SK-N-DZ (cell line): ENCODE measurements at places on chromosomes 2 and 18.

- no peak for DNase-seq
These were observed 27.6 kb downstream of the BCL11A start for GRCh38 chr2:60525899-60526298.

DNA sequence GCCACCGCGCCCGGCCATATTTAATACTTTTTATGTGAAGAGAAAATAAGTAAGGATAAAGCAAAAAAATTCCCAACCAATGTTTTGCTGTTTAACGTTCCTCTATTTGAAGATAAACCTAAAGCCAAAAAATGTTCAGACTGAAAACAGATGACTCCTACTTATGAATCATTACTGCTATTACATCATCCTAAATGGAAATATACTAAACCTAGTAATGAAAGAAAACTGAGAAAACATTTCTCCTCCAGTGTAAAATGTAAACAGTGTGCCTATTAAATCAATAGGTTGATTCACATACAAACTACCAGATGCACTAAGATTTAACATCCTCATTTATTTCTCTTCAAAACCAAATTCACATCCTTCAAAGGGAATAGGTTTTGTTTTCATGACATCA is 43.5 kb downstream of the CWC22 start:
- no peak for DNase-seq

DNA sequence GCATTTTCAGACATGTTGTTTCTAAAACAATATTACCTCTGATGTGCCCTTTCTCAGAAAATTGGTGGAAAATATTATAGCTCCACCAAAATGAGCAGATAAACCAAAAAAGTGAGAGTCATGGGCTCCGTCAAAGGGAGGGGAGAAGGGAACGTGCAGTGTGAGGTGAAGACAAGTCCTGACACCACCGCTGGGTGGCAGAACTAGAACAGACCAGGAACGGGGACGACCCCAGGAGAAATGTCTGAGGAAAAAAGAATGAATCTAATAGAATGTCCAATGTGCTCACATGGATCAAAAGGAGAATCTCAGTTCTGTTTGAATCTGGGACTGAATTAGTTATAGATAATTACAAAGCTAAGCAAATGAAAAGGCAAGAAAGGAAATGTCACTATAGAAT is 22.6 kb upstream of the BCL2 start:
- DNase-seq = peak; percentile 29

DNA sequence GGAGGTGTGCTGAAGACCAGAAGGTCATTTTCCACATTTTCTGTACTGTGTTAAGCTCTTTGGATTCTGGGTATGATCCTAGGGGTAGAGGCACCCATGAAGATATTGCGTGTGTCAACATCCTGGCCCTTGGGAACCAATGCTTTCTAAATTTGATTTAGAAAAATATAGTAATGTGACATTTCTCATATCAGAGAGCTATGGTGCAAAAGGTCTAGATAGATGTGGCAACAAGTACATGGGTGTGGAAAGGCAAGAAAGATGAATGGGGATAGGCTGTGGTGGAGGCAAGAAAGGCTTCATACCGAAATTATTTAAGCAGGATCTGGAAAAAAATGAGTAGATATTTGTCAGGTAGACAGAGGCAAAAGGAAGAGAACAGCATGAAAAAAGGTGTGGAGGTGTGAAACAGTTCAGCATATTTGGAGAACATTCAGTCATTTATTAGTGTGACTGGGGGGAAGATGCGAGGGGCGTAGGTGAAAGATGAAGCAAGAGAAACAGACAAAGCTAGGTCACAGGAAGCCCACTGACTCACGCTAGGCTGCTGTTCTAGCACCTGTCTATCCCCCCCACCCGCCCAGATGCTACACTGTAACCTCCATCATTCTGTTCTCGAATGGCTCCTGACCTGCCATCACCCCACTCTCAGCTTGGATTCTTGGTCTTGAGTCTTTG is 11.7 kb downstream of the DOK1 start:
- no peak for DNase-seq

- no peak for DNase-seq
These were observed 15.9 kb upstream of the SOS1 start for GRCh38 chr2:39136799-39137198.

GRCh38 chr18:38526922-38527321 is 961.3 kb upstream of the CELF4 start:
- no peak for DNase-seq

DNA sequence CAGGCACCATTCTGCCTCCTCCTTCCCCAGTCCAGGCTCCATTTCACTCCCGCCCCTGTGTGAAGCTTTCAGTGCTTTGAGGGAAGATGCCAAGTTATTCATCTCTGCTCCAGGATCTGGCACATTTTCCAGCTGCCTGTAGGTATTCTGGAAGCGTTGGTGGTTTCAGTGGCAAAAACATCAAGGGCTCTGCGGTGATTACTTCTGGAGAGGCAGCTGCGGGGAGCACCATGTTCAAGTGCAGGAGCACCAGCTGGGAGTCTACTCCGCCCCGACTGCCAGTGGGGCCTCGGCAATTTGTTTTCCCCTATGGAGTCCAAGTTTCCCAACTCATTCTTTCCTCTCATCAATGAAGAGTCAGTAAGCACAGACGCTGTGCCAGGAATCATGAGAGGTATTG is 211.7 kb downstream of the CLIP4 start:
- DNase-seq = no peak

DNA sequence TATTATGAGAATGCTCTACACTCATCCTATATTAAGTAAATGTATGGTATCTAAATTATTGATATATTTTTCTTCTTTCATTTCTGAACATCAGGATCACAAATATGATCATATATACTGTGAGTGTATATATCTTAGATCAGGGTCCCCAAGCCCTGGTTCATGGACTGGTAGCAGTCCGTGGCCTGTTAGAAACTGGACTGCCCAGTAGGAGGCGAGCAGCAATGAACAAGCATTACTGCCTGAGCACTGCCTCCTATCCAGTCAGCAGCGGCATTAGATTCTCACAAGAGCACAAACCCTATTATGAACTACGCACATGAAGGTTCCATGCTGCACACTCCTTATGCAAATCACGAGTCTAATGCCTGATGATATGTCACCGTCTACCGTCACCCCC is 1247.1 kb upstream of the NXPH2 start:
- no peak for DNase-seq

DNA sequence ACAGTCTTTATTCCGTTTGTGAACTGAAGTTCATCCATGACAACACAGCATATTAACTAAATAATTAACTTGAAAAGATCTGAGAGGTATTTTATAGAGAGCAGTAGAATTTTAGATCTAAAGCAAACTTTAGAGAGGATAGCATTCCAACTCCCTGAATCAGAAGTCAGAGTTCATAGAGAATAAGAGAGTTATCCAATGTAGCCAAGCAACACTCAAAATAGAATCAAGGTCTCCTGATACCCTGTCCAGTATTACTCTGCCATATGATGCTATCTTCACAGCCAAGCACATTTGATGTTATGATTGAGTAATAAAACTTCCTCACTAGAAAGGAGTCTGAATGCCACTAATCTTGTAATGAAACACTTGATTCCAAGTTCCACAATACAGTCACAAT is 55.5 kb downstream of the RIT2 start:
- no peak for DNase-seq

DNA sequence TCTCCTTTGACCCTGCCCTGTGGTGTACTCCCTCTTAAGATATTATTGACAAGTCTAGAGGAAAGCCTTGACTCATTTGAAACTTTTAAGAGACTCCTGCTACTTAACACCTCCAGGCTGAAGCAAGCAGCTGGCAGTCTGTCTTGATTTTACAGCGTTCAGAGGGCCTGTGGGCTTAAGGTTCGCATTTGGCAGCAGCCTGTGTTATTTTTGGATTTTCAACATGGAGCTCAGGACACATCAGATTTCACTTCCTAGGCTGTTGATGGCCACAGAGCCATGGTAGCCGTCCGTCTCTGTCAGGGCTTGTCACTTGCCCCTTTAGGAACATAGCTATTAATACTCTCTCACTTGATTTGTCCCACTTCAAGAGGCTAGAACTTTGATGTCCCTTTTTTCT is 73.6 kb downstream of the VWA3B start:
- DNase-seq = no peak

GRCh38 chr2:101157272-101157671 is 6.1 kb upstream of the TBC1D8 start:
- DNase-seq = no peak

- no peak for DNase-seq
These were observed 52.1 kb upstream of the LYPD6 start for GRCh38 chr2:149278161-149278871.

GRCh38 chr2:240353086-240353798 is 82.2 kb upstream of the GPC1 start:
- DNase-seq = no peak

GRCh38 chr18:64678048-64678447 is 529.2 kb upstream of the LINC00305 start:
- DNase-seq = no peak

GRCh38 chr18:54263904-54264336 is 5.4 kb upstream of the POLI start:
- no peak for DNase-seq

- DNase-seq = no peak
These were observed 42.1 kb downstream of the PCARE start for GRCh38 chr2:29032189-29032588.

DNA sequence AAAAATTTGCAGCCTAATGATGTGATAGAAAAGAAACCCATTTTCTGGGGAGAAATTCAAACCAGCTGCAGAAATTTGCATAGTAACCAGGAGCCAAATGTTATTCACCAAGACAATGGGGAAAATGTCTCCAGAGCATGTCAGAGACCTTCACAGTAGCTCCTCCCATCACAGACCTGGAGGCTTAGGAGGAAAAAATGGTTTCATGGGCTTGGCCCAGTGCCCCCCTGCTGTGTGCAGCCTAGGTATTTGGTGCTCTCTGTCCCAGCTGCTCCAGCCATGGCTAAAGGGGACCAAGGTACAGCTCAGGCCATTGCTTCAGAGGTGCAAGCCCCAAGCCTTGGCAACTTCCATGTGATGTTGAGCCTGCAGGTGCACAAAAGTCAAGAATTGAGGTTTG is 352.9 kb downstream of the PLCL1 start:
- DNase-seq = no peak

DNA sequence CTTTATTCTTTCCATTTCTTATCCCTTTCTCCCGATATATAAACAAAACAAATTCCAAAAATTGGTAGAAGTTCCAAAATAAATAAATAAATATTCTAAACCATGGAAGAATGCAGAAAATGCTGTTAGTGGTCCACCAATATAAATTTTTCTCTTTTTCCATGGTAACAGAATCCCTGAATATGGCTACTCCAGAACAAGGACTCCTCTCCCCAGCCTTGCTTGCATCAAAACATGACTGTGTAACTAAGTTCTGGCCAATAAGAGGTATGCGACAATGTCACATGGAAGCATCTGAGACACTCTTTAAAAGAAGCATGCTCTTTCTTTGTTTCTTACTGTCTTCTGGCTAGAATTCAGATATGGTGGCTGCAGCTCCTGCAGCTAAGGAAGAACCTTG is 325.1 kb upstream of the TANK start:
- DNase-seq = no peak

- DNase-seq = no peak
These were observed 20.1 kb upstream of the FN1 start for GRCh38 chr2:215455958-215456357.

- no peak for DNase-seq
These were observed 32.9 kb downstream of the UBR3 start for GRCh38 chr2:169860149-169860548.

DNA sequence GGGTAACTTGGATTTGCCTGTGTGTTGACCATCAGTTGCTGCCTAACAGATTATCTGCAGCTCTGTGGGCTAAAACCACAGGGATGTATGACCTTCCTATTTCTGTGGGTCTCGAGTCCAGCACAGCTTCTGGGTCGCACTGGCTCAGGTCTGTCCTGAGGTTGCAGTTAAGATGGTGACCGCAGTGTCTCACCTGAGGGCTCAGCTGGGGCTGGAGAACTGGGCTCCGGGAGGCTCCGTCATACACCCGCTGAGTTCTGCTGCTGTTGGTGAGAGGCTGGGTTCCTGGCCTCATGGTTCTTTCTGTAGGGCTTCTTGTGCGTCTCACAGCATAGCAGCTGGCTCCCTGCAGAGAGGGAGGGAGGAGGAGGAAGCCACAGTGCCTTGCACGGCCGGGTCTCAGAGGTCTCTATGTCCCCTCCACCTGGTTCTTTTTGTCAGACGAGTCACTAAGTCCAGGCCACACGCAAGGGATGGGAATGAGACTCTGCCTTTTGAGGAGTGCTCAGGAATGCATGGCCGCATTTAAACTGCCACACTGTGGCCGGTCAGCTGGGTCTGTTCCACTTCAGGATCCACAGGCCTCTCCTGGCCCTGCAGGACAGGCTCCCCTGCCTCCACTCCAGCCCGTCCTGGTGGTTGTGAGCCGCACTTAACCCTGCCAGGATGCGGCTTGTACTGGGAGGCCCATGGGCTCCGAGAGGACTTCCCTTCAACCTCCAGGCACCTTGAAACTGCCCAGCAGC is 67.2 kb downstream of the ADI1 start:
- DNase-seq = no peak

- peak; percentile 52 for DNase-seq
These were observed 1.1 kb downstream of the GLI2 start for GRCh38 chr2:120736624-120737339.
